ENCODE measurements at places on chromosomes 5 and 9.

- no peak for DNase-seq
Measured at GRCh38 chr9:129319076-129319937, 141.2 kb upstream of the IER5L start.

DNA sequence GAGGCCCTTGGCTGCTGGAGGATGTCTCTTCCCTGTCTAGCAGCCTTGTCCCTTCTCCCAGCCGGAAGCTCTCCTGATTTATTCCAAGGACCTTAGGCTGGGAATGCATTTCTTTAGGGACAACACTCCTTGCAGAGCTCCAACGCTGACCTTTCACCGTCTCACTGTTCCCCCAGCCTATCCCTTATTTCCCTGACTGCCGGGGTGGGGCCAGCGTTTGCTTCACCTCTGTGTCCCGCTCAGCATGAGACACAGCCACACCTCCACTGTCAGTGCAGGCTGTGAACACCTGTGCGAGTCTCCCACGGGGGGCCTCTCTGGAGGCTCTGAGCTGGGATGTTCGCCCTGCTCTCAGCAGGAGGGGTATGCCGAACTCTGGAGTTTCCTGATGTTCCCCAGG lies 106.2 kb upstream of the FCN2 start:
- DNase-seq: no peak

DNA sequence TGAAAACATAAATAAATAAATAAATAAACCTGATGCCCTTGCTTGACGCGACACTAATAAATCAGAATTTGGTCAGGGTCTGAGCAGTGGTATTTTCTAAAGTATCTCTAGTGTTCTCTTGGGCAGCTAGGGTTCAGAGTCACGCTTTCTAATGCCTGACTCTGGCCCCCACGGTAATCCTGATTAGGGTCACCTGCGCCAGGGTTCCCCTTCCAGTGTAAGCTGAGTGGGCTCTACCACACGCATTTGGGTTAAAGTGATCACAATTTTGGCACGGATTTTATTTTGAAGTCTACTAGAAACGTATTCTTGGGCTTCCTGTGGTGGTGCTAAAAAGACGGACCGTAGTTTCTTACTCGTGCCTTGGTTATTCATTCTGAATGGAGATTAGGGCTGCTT lies 651 bp downstream of the TTC1 start:
- DNase-seq: no peak

DNA sequence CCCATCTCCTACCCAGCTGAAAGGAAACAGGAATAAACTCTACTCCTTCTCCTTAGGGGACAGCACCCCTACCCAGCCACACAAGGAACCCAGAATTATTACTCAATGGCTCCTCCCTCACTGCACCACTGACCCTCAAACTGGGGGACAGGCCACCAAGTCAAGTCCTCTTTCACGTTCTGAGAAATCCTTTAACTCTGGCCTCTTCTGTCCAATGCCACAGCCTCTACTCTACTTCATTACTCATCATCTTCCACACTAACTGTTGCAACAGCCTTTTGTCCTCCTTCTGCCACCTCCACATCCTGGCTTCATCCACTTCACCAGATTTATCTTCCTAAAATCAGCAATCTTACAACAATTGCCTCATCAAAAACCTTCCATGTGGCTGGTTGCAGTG lies 6.8 kb downstream of the TTC39B start:
- no peak for DNase-seq

GRCh38 chr5:150073677-150074076 lies 12.7 kb downstream of the CSF1R start:
- DNase-seq: no peak

DNA sequence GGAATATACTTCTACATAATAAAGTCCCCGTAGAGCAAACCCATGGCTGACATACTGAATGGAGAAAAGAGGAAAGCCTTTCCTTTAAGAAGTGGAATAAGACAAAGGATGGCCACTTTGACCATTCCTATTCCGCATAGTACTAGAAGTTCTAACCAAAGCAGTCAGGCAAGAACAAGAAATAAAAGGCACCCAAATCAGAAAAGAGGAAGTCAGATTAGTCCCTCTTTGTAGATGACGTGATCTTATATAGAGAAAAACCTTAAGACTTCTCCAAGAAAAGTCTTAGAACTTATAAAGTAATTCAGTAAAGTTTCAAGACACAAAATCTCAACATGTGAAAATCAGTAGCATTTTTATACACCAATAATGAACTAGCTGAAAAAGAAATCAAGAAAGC lies 133.9 kb downstream of the GIN1 start:
- DNase-seq: no peak

GRCh38 chr9:104074876-104075275 lies 19.2 kb upstream of the SMC2 start:
- peak; percentile 69 for DNase-seq

- DNase-seq: no peak
Measured at GRCh38 chr9:109269839-109270238, 51.0 kb downstream of the EPB41L4B start.

DNA sequence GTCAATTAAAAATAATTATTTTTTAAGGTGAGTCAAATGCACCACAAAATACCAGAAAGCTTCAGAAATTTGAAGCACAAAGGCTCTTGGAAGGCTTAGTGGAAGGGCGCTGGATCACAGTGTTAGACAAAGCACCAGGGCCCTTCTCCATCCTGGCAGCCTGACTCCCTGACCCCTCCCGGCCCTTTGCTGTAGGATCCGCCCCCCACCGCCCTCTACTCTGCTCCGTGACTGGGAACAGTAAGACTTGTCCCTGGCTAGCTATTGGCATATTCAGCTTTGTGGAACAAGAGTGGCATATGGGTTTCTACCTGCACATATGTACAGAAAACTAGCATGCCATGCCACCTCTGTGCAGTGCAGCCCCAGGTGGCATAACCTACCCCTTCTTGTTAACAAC lies 222.1 kb downstream of the SYK start:
- DNase-seq: no peak

DNA sequence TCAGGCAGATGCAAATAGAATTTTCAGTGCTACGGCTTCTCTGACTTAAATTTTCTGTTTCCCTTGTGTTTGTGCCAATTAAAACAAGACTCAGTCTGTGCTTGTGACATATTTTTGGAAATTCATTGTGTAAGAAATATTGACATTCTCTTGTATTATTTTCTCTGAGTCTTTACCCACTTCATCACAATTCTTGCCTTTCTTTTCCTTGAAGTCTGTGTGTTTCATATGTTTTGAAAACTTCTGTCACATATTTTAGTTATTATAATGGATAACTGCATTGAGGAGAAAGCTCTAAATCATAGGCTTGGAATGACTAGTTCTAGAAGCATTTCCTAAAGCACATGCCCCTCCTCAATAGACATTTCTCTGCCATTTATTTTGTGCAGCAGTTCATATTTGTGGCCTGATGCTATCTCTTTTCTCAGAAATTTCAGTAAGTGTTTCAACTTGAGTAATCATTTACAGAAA lies 206.6 kb downstream of the PALM2AKAP2 start:
- peak; percentile 98 for DNase-seq

GRCh38 chr9:806285-807156 lies 35.0 kb upstream of the DMRT1 start:
- DNase-seq: peak; percentile 27

GRCh38 chr5:68285075-68285840 lies 69.7 kb downstream of the PIK3R1 start:
- DNase-seq: no peak

DNA sequence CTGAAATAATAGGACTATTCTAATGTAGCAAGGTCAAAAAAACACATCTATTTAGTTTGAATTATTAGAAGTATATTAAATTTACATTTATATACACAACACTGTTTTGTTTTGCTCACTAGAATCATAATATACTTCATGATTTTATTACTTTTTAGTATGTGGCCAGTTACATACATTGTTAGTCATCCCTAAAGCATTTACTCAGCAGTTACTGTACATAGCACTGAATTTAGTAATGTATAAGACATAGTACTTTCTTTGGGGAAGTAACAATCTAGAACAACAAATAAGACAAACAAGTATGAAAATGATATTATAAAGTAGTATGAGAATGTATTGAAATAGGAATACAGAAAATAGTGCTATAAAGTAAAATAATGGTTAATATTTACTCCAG lies 28.2 kb downstream of the ERCC8 start:
- peak; percentile 44 for DNase-seq

GRCh38 chr5:147648597-147648996 lies 133.9 kb downstream of the JAKMIP2 start:
- no peak for DNase-seq

- no peak for DNase-seq
Measured at GRCh38 chr9:61669352-61669751, 479.5 kb downstream of the SPATA31A7 start.

DNA sequence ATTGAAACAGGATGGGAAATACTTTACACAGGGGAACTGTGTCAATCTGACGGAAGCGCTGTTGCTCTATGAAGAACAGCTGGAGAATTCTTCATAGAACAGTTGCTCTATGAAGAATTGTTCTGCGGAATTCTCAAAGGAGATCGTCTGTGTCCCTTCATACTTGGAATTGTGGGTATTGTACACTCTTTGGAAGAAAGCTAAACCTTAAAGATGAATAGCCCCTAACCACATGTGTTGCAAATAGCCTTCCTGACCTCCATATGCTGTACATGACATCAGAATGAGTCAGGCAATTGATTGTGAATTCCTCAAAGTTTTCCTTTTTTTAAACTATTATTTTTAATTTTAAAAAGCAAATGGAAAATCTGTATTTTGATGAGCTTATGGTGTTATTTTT lies 15.6 kb downstream of the NIM1K start:
- peak; percentile 65 for DNase-seq

- DNase-seq: no peak
Measured at GRCh38 chr5:103060424-103060954, 59.4 kb downstream of the GIN1 start.

GRCh38 chr9:109733690-109734089 lies 46.3 kb upstream of the PALM2AKAP2 start:
- peak; percentile 75 for DNase-seq

- peak; percentile 85 for DNase-seq
Measured at GRCh38 chr5:171494452-171495121, 75.1 kb downstream of the FGF18 start.

DNA sequence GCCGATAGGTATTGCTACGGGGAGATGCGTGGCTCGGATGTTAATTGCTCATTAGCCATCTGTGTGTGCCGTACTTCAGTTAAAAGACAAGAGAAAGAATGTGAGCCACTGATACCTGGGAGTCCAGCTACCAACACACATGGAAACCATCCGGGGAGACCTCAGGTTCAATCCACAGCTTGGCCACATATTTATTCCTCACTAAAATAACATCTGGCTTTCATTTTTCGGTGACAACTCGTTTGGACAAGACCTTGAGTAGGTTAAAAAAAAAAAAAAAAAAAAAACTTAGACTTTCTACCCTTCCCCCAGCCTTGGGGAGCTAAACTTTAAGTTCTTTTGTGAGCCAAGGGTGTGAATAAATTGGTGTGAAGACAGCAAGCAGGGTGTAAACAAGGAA lies 84.1 kb downstream of the SLIT3 start:
- DNase-seq: peak; percentile 24

GRCh38 chr5:175202463-175203068 lies 241.4 kb downstream of the DRD1 start:
- DNase-seq: peak; percentile 73

- peak; percentile 72 for DNase-seq
Measured at GRCh38 chr5:54520438-54520846, 2.9 kb downstream of the SNX18 start.

- peak; percentile 93 for DNase-seq
Measured at GRCh38 chr9:35905912-35906679, at the start of gene HRCT1. TSS of gene HRCT1 (plus strand) at chr9:35906202. CDS start at chr9:35906288, 86 bp downstream.

GRCh38 chr5:123485275-123485674 lies 26.7 kb upstream of the CSNK1G3 start:
- DNase-seq: no peak

DNA sequence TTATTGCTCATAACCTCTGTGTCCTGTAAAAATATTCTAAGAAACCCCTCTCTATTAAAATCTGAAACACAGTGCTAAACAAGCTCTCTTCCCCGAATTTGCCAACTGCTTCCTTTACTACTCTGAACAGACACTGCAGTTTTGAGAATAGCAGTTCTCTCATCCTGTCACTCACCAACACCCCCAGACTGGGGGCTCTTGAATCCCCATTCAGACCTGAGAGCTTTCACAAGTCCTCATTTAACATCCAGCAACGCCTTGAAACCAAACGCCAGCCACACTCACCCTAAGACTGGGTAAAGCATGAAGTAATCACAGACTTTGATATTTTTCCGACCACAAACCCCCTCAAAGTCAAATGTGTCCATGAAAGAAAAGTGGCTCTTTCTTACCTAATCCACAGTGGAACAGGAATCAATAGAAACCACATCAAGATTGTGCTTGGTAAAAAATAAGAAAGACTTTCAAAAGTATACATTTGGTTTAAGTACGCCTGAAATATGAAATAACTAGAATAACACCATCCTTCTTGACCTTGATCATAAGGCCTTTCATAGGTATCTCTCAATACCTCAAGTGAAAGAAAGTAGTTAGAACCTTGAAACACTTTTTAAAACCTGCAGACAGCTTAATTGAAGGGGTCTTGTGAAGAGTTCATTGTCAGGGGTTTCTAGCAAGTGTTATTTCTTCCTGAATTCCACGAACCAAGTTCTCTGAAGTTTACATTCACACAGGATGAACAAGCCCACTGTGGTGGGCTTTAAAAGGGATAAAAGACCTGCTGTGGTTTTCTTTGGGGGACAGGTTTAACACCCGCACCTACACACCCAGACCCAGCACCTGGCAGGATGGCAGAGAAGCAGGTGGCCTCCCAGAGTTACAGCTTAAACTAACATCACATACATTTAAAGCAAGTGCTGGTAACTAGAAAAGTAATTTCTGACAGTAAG lies 412.6 kb downstream of the MLLT3 start:
- DNase-seq: no peak

- no peak for DNase-seq
Measured at GRCh38 chr9:94181408-94182181, 77.5 kb upstream of the ZNF169 start.

DNA sequence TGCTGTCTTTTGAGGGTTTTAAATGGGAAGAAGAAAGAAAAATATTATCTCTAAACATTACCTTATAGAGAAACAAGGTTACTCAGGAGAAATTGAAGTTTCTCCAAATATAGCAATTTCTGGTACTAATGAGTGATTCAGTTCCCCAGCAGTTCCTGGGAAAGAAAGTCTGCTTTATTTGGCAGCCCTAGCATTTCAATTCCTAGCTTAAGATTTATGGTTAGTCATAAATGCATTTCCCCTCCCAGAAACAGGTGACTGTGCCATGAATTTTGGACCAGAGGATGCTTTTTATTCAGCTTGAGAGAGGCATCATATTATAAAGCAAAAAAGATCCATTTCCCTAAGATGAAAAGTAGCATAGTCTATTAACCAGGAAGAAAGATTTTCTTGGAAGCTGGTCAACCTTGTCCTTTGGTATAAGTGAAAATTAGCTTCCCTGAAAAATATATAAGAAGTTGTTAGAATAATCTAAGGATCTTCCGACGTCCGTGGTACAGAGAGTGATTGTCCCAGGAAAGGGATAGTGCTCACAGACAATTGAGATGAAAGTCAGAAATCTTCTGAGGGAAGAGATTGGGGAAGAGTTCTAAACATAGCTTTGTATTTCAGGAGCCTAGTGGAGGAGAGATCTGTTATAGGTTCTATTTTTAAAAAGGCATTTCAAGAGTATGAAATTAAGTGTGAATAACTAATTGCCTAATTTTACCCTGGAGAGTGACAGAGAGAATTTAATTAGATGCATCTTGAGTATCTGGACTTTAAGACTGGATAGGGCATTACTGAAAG lies 164.9 kb downstream of the ESM1 start:
- DNase-seq: peak; percentile 77
